ENCODE measurements at places on chromosomes 4 and X.

- DNase-seq, result no peak
These were observed 42.9 kb upstream of the PROM1 start for GRCh38 chr4:16126714-16127113.

GRCh38 chr4:20684852-20685763 is 15.2 kb upstream of the PACRGL start:
- DNase-seq, result no peak

GRCh38 chr4:148962539-148963290 is 520.5 kb upstream of the NR3C2 start:
- no peak for DNase-seq

DNA sequence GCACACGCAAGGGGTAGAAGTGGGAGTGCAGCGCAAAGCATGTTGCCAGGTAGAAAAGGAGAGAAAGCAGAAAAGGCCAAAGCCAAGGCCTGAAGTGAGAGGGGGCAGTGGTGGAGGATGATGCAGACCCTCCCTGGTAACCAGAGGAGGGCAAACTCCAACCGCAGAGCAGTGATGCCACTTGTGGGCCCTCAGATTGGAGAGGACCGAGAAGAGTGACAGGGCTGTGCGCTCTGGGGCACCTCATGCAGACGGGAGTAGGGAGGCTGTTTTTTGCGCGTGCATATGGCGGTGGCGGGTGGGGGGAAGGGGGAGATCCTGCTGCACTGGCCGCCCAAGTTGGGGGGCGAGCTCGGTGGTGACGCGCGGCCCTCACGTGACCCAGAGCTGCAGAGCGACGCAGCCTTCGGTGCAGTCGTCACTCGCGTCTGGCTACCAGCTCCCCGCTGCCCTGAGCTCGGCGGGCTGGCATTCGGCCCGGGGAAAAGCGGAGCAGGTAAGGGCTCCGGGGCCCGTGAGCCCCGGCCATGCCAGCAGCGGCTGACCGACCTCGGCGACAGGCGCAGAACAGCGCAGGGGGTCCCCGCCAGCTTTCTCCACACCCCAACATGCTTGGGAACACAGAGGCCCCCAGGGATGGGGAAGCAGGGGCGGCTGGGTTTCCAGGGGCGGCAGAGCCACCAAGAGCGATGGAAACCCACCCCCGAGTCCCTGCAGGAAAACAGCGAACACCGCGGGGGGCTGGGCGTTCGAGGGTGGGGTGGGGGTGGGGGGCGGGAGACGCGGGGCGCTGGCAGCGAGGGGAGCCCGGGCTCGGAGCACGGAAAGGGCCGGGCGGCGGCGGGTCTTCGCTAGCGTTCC is at the start of gene BEX3:
Gene BEX3, plus strand, starts transcription at position 421 of the 861 bp plus-strand sequence. CDS start 984 bp downstream, outside the sequence.
- peak; percentile 29 for DNase-seq

GRCh38 chr4:177726111-177726510 is 283.9 kb upstream of the AGA start:
- no peak for DNase-seq

DNA sequence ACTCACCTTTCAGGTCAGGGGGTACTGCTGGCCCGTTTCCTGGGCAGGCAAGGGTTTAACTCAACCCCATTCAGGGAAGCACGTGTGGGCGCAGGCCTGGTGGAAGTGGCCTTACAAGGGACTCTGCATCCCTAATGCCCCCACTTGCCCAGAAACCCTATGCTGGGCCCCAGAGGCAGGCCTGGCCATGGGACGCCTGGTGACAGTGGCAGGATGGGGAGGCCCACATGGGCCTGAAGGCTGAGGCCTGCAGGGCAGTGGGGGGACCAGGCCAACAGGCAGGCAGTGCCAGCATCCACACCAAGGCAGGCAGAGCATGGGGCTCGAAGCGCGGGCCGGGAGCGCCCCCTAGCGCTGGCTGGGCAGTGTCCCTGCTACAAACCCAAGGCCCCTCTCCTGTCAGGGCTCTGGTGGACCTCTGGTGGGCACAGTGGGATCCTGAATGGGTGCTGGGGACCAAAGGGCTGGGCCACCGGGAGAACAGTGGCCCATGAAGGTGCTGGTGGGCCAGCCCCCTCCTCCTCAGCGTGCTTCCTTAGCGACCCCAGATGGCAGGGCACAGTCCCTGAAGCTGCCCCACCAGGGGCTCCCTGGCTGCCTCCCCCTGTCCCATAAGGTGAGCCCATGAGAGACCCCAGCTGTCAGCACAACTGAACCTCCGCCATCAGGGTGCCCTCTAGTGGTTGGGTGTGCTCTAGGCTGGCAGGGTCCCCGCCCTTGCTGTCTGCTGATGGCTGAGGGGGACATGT is 16.8 kb downstream of the FGFR3 start:
- peak; percentile 82 for DNase-seq

DNA sequence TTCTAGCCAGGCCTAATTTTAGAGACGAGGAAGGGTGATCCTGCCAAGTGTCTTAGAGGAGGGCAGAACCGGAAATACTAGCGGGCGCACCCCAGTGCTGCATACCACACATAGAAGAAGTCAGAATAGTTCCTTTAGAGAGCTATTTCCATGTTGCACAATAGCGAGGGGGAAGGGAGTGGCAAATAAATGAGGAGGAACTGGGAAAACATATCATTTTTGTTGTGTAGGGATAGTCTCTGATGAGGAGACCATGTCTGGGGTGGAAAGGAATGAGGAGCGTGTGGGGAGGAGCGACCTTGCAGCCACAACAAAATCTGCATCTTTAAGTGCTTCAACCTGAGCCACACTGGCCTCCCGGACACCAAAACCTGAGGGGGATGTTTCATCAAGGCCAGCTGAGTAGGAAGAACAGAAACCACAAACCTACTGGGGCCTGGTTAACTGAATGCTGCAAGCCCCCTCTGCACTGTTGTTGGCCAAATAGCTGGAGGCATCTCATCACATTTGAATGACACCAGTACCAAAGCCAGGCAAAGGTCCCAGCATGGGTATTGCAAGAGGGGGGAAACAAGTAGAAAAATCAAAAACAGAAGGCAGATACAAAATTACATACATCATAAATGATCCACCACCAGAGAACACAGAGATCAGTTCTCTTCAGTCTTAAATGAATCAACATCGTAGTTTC is 26.7 kb upstream of the C1QTNF7 start:
- DNase-seq, result no peak

GRCh38 chr4:177052211-177052934 is 257.3 kb upstream of the NEIL3 start:
- DNase-seq, result no peak

DNA sequence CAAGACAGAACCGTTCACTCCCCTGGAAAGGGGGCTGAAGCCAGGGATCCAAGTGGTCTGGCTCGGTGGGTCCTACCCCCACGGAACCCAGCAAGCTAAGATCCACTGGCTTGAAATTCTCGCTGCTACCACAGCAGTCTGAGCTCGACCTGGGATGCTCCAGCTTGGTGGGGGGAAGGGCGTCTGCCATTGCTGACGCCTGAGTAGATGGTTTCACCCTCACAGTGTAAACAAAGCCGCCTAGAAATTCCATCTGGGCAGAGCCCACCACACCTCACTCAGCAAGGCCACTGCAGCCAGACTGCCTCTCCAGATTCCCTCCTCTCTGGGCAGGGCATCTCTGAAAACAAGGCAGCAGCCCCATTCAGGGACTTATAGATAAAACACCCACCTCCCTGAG is 13.4 kb upstream of the PBDC1 start:
- DNase-seq, result no peak

Measured in iPS DF 6.9 (cell line).